Activated CD8-positive, alpha-beta memory T cell treated with anti-CD3 and anti-CD28 coated beads, Interleukin-2, amount 50 U/mL, for 4 hours (primary cell): ENCODE measurements at places on chromosomes 5 and 9.

GRCh38 chr5:1445313-1445688, at the start of gene SLC6A3:
Gene SLC6A3 (minus strand): TSS chr5:1445440. CDS start chr5:1443197, 2,243 bp downstream.
- DNase-seq = peak; percentile 65

GRCh38 chr9:86713470-86713869, 233.8 kb downstream of the GAS1 start:
- no peak for DNase-seq

DNA sequence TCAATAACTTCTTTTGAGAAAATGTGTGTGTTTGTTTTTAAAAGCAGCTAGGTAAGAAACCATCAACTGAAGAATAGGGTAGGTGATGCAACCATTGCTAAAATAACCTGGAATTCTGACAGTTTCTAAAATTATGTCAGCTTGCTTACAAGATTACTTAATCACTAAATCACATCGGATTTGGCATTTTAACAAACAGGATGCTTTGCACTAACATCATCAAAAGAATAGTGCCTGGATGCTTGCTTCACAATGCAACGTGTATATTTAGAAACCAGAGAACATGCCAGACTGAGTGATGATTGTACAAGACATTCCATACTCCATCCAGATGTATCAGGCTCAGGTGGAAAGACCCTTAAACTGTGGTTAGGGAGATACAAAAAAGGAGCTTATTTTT, 43.9 kb downstream of the PAM start:
- no peak for DNase-seq

GRCh38 chr5:173268750-173269432, 33.9 kb upstream of the NKX2-5 start:
- DNase-seq = no peak

DNA sequence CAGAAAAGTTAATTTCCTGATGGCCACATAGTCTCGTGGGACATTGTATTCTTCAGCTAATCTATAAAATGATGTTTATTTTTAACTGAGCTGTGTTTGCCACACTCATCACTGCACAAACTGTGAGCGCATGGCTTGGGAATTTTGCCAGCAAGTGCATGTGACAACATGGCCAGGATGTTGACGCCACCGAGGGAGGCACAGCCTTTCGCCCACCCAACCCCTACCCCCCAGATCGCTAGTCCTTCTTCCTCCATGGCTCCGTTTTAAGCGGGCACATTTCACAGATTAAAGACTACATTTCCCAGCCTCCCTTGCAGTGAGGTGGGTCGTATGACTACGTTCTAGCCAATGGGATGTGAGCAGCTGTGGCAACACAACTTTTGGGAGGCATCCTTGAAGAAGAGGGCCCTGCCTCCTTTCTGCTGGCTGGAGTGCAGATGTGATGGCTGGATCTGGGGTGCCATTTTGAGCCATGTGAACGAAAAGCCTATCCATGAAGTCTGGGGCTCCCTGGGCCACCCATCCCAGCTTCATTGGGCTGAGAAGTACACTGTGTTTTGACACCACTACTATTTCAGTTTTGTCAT, 7.9 kb downstream of the NRARP start:
- DNase-seq = no peak
